ENCODE measurements at places on chromosomes 12 and 14. TPM values are rescaled to one million over a fixed set of nuclear protein-coding genes. Genes with fewer than 3 reads are reported as not detected.
A peak's percentile ranks its signal among the peaks of the same experiment; 100 is the strongest.

- no peaks in the 10 kb centered on the region for H3K27me3 ChIP-seq
- H3K36me3 ChIP-seq: no peaks in the 10 kb centered on the region
- no peak overlapping the region for H3K27ac ChIP-seq
- DNase-seq: no peak
- peaks cover 6% of the 10 kb centered on the region for H3K4me1 ChIP-seq
Observed at GRCh38 chr12:84994426-84994825, 41.7 kb downstream of the TSPAN19 start.

The ACOT6 gene
- total RNA-seq: not detected

DNA sequence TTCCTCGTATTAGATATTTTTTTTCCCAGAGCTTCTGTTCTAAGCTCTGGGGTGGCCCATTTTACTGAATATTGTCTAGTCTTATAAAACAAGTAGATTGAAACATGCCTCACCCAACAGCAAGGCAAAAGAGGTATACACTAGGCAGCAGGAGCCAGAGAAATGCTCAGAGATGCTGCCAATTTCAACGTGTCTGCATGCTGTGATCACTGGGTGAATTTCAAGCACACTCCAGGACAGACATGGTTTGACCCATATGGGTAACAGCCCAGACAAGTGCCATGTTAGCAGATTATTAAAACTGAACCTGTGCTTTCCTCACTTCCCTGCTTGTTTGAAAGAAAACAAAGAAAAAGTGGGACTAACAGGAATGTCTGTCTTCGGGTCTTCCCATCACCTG lies 321.3 kb downstream of the MED13L start:
- H3K27me3 ChIP-seq: no peaks in the 10 kb centered on the region
- no peaks in the 10 kb centered on the region for H3K4me1 ChIP-seq
- H3K27ac ChIP-seq: no peak overlapping the region
- H3K36me3 ChIP-seq: peaks cover 4% of the 10 kb centered on the region
- no peak overlapping the region for H3K4me3 ChIP-seq

DNA sequence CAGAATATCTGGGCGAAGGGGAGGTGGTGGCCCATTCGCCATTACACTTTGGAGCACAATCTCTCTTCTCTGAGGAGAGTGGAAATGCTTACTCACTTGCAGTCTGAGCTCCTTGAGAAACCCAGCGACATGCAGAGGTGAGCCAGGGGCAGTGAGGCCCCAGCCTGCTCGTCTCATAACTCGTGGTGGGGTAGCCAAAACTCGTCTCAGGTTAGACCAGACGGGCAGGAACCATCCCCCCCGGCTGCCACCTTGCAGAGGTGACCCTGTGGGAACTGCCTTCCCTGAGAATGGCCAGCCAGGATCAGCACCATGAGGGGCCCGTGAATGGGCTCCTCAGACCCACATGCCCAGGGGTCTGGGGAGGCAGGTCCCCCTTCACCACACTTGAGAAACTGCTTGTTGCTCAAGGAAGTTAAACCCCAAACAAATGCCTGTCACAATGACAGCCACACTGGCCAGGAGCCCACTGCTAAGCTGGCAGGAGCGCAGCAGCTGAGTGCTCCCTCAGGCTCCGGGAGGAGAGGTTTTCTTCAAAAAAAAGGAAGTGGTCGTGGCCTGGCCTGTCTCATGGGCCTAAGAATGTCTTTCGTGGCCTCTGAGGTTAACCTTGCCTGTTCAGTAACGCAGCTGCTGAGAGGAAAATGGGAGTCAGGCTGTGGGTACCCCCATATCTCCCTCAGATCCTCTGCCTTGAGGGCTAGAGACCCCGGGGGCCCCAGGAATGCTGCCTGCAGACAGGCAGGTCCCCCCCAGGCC lies 9.2 kb upstream of the ALDH2 start:
- H3K27ac ChIP-seq: no peak overlapping the region
- peaks cover 17% of the 10 kb centered on the region for H3K4me1 ChIP-seq
- DNase-seq: peak; percentile 11
- no peaks in the 10 kb centered on the region for H3K36me3 ChIP-seq

The CCND2 gene
- 445 TPM for total RNA-seq

GRCh38 chr14:82134411-82134810 lies 600.8 kb upstream of the SEL1L start:
- H3K36me3 ChIP-seq: no peaks in the 10 kb centered on the region
- H3K4me3 ChIP-seq: no peak overlapping the region
- H3K27ac ChIP-seq: no peak overlapping the region

- H3K36me3 ChIP-seq: no peaks in the 10 kb centered on the region
- no peaks in the 10 kb centered on the region for H3K4me1 ChIP-seq
- H3K4me3 ChIP-seq: no peak overlapping the region
Observed at GRCh38 chr12:88546226-88546625, 34.0 kb downstream of the KITLG start.

- H3K27me3 ChIP-seq: no peaks in the 10 kb centered on the region
- H3K27ac ChIP-seq: peak overlapping the region; percentile 84
- no peak for DNase-seq
- H3K4me1 ChIP-seq: peaks cover 41% of the 10 kb centered on the region
- peak overlapping the region; percentile 96 for H3K4me3 ChIP-seq
Observed at GRCh38 chr12:121806009-121806545, 2.3 kb downstream of the SETD1B start.

DNA sequence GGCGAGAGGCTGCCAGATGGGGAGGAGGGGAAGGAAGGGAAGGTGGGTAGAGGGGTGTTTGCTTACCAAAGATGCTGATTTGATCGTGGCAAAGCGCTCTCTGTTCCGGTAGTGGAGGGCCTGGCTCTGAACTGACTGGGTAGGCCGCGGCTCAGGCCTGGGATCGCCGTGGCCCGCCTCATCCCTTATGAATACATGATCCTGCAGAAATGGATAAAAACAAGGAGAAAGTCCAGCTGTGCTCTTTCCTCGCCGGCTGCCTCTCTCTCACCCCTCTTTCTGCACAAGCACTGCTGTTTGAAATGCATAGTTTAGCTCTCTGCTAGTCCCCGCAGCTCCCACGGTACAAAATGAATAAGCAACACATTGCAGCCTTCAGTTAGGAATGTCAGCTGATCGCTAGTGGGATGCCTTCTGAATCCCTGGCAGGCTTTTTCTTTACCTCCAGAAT lies 53.8 kb downstream of the PEBP1 start:
- DNase-seq: no peak
- peaks cover 4% of the 10 kb centered on the region for H3K4me1 ChIP-seq
- no peak overlapping the region for H3K4me3 ChIP-seq
- H3K27me3 ChIP-seq: no peaks in the 10 kb centered on the region

The PIANP gene
- total RNA-seq: 0.58 TPM

GRCh38 chr14:88004506-88005036 lies 364 bp upstream of the GPR65 start:
- H3K27ac ChIP-seq: peak overlapping the region; percentile 67
- peak overlapping the region; percentile 85 for H3K4me3 ChIP-seq
- H3K4me1 ChIP-seq: peaks cover 72% of the 10 kb centered on the region
- H3K36me3 ChIP-seq: peaks cover 28% of the 10 kb centered on the region

The PRDM4 gene
- total RNA-seq: 35.9 TPM

GRCh38 chr12:64061868-64062375 lies 160.2 kb downstream of the KICS2 start:
- H3K4me3 ChIP-seq: no peak overlapping the region
- no peak for DNase-seq
- H3K27ac ChIP-seq: no peak overlapping the region

DNA sequence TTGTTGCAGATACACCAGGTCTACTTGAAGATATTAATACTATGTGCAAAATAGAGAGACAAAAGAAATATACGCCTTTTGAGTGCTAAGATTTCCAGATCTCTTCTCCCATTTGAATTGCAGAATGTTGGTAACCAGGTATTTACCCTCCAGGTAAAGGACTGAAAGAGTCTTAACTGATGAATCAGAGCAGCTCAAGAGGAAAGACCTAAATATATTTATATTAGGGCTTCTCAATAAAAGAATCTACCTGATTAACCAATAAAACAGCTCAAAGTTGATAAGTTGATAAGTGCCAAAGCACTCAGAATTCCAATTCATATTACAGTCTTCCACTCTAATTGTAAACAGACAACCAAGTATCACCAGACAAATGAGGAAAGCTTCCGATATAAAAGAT lies 59.2 kb downstream of the ZNF641 start:
- H3K27me3 ChIP-seq: peaks cover 2% of the 10 kb centered on the region
- H3K27ac ChIP-seq: no peak overlapping the region
- no peaks in the 10 kb centered on the region for H3K36me3 ChIP-seq
- no peak overlapping the region for H3K4me3 ChIP-seq
- peaks cover 7% of the 10 kb centered on the region for H3K4me1 ChIP-seq

Measured in activated T-cell treated with anti-CD3 and anti-CD28 coated beads, Interleukin-2, amount 50 U/mL, for 72 hours (primary cell).